HFF-Myc (cell line): ENCODE measurements at places on chromosomes 3 and 15.

- no peak for DNase-seq
These were observed 508.5 kb upstream of the ATP11B start for GRCh38 chr3:182284793-182285192.

DNA sequence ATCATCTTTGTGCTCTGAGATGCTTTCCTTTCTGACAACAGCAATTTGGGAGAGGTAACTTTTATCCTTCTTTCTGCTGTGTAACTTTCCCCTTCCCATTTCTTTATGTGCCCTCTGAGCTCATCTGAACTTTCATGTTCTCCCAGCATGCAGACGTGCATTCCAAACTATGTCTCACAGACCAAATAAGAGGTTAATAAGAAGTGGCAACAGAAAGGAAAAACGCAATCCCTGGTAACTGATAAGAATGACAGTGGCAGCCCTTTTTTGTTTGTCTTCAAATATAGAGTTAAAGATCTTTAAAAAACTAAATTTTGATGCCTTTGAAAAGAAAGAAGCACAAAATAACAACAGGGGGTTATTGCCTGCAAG is 533.4 kb downstream of the FOXP1 start:
- no peak for DNase-seq

DNA sequence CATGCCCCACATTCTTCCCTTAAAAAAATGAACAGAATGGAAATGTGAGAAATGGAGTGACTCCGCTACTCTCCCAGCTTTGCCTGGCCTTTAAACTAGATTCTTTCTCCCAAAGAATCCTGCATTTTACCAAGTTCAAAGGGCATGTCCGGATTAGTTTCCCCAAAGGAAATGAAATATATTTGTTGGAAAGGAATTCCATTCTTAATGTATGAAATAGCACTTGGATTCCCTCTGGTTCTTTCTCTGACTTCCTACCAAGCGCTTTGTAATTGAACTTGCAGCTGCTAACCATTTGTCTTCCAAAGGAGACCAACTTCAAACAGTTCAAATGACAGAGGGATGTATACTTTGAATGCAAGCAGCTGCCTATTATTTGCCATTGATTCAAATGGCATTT is 18.9 kb downstream of the MAP2K1 start:
- no peak for DNase-seq

GRCh38 chr3:53083521-53083920 is 37.6 kb upstream of the SFMBT1 start:
- DNase-seq = peak; percentile 69

DNA sequence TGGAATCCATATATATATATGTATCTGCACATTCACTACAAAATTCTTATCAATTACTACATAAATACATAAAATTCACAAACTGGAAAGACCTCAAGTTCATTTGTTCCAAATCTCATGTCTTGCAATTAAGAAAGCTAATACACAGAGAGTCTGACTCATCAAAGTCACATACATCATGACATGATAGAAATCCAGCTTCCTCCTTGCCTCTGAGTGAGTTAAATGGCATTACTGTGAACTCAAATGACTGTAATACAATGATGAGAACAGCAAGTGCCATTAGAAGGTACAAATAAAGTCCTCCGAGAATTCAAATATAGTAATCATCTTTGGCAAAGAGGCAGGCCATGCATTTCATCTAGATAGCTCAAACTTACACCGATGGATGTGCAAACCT is 55.1 kb upstream of the AGTR1 start:
- no peak for DNase-seq

GRCh38 chr3:173065543-173065981 is 75.5 kb downstream of the SPATA16 start:
- DNase-seq = no peak

- DNase-seq = no peak
These were observed 115.8 kb downstream of the RPLP1 start for GRCh38 chr15:69568173-69569009.

- DNase-seq = peak; percentile 56
These were observed 36.4 kb downstream of the CCDC80 start for GRCh38 chr3:112604536-112604935.

GRCh38 chr3:194485881-194486539 is 792 bp downstream of the ATP13A3 start:
- no peak for DNase-seq

- DNase-seq = peak; percentile 36
These were observed 29.9 kb downstream of the SLC49A4 start for GRCh38 chr3:122824465-122825381.

GRCh38 chr3:141388823-141389621 is 20.7 kb downstream of the ZBTB38 start:
- DNase-seq = no peak

- DNase-seq = no peak
These were observed 79.4 kb downstream of the LPP start for GRCh38 chr3:188233320-188233719.

DNA sequence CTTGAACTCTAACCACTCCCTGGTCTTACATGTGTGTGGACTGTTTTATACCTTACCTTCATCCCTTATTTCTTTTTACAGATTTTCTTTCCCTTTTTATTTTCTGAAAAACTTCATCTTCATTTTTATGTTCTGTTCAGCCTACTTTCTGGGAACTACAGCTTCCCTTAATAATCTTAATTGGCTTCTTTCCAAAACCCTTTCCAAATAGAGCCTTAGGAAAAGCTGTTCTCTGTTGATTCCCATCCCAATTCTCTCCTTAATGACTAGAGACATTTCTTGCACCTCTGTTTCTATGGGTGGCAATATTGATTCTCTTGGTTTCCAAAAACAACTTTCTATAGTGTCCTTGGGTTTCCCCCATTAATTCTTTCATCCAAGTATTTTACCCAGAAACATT is 134.8 kb downstream of the DUT start:
- no peak for DNase-seq

DNA sequence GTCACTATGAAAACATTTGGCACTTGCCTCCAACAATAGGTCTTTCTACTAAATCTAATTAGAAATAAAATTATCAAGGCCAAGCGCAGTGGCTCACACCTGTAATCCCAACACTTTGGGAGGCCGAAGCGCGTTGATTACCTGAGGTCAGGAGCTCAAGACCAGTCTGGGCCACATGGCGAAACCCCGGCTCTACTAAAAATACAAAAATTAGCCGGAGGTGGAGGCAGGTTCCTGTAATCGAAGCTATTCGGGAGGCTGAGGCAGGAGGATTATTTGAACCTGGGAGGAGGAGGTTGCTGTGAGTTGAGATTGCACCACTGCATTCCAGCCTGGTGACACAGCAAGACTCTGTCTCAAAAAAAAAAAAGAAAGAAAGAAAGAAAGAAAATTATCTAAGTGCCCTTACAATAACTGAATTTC is 1.6 kb upstream of the PLD1 start:
- DNase-seq = no peak

- peak; percentile 43 for DNase-seq
These were observed 33.9 kb upstream of the C15orf39 start for GRCh38 chr15:75167588-75168350.

DNA sequence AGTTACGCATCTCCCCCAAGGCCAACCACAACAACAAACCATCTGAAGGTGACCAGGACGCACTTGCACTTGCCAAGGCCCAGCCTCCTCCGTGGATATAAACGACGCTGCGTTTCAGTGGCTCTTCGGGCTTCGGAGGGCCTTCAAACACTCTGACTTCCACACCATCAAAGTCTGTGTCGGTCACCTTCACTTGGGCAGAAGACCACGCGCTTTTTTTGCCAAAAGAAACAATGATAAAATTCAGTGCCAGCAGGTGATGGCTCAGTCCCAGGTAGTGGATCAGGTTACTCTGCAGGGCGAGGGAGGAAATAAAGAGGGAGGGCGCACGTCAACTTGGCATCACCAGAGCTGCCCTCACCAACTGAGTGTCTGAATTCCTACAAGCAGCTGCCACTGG is 63.0 kb downstream of the NCEH1 start:
- no peak for DNase-seq

DNA sequence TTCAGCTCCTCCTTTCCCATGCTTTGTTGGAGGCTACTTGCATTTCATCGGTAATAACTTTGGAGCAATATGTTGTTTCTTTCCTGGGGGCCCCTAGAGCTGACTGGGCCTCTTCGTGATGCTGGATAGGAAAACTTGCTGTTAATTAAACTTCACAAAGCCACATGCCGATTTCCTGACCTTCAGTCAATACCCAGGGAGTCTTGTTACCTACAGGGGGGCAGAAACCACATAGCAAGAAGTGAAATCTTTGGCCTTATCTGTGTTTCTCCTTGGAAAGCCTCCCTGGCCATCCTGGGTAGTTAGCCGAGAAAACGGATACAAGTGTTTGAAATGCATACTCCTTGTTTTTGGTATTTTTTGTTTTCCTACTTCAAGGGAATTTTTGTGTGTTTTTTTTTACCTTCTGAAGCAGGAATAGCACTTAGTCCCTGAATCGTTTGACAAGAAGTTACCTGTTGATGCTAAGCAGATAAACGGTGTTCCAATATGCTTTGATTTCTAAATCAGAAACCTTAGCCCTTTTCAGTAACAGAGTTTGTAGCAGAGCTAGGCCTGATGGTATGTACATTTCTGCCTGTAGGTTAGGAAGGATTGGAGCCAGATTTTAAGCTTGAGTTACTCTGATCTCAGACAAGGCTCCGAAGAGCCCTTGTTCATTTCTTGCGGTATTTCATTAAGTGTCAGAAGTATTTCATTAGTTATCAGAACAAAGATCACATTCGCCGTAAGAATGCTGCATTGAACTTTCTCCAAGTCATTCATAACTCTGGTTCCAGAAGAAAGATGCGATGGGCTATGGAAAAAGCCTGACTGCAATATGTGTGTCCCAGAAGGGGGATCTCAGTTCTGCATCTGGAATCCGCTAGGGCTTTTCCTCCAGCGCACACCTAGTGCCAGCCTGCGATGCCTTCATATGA is 111.5 kb downstream of the THSD4 start:
- no peak for DNase-seq

DNA sequence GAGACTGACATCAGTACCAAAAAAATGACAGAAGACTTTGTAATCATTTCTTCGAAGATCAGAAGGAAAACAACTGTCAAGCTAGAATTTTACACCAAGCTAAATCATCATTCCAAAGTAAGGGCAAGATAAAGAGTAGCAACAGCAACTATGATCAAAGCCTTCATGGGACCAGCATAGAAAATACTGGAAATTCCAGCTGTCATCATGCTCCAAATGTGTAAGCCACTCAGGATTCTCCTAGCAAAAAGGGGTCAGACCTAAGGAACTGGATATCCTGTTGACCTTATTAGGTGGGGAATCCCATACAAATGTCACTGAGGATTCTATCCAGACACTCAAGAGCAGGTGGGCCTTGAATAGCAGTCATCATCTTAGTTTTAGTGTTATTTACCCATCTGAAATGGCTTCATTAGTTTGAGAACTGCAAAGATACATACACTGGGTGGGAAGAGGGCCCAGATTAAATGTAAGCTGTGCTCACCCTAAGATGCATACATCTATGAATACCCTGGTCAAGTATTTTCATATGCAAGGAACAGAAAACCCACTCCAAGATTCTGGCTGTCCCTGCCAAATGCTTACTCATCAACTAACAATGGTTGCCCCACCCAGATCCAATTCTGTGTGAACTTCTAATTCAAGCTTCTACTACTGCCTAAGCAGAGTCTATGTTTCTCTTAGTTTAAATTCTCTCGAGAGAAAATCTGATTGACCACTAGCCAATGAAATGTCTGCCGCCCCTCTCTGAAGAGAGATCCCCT is 33.5 kb downstream of the CLDN18 start:
- peak; percentile 52 for DNase-seq

DNA sequence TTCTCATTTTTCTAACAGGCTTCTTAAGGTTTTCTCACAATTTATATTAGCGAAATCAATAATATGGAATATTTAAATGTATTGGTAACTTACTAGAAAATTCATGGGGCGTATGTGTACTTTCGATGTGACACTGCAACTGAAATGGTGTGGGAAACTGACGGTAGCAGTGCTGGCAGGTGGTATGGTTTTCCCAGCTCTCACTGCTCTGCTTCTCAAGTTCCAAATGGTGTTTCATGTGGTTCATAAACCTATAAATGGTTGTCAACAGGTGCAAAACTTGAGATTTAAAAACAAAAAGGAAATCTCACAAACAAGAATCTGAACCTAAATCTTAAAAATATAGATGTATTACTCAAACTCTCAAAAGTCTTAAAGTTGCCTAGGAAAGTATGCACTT is 54.7 kb downstream of the ZNF280D start:
- DNase-seq = no peak

DNA sequence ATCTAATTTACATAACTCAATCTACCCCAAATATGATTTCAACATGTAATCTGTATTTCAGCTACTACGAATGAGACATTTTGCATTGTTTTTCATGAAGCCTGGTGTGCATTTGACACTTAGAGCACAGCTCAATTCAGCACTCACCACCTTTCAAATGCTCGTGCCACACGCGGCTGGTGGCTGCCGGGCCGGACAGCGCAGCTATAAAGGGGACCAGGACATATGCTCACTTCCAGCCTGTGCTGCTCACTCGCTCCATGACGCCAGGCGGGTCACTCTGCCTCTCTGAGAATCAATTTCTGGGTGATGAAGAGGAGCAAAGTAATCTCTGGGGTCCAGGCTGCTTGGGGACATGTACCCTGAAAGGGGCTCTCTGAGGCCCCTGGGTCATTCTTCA is 93.1 kb downstream of the WNT7A start:
- DNase-seq = no peak

- DNase-seq = no peak
These were observed 427.1 kb upstream of the C2CD4B start for GRCh38 chr15:62591842-62592838.

DNA sequence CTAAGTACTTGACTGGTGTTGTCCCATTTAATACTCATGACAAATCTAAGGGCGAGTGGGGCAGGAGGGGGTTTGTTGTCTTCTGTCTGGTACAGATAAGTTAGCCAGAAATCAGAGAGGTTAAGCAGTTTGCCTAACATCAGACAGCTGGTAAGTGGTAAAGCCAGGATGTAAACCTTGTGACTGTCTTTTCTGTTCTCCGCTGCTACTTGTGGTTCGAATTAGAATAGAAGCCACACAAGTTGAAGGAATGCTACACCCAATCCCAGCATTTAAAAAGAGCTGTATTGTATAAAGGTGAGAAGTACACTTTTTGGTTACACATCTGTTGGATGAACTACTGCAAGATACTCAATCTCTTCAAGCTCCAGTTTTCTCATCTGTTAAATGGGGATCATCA is 474.7 kb upstream of the SUCLG2 start:
- DNase-seq = no peak

DNA sequence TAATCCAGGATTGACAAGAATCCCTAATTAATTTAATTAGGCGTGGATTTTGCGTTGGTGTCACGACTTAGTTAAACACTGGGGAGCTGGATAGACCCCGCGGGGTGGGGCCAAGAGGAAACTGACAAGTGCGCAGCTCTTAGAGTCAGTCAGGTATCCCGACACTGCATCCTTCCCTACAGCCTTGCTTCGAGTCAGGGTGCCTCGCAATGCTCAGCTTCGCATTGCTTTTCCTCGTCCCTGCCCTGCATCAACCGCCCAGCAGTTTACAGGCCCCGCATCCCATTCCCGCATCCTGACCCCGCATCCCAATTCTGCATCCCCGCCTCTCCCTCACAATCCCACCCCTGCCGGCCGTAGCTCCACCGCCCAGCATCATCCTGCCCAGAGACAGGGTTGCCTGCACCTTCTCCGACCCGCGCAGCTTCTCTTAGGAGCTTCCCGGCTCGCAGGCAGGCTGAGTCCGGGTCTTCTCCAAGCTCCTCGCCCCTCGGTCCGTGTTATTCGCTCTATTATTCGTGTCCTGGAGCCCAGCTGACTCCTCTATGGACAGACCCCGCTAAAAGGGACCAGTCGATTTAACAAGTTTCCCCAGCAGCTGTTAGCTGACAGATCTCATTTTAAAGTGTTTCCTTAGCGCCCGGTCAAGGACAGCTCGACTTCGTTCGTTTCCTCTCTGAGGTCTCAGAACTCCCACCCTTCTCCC is 699 bp upstream of the SHOX2 start:
- DNase-seq = no peak
